ENCODE measurements at places on chromosomes 1 and 21.

- no peak for DNase-seq
These were observed 6.8 kb downstream of the ARV1 start for GRCh38 chr1:230985711-230986110.

- no peak for DNase-seq
These were observed 32.5 kb downstream of the CELF3 start for GRCh38 chr1:151684128-151684527.

DNA sequence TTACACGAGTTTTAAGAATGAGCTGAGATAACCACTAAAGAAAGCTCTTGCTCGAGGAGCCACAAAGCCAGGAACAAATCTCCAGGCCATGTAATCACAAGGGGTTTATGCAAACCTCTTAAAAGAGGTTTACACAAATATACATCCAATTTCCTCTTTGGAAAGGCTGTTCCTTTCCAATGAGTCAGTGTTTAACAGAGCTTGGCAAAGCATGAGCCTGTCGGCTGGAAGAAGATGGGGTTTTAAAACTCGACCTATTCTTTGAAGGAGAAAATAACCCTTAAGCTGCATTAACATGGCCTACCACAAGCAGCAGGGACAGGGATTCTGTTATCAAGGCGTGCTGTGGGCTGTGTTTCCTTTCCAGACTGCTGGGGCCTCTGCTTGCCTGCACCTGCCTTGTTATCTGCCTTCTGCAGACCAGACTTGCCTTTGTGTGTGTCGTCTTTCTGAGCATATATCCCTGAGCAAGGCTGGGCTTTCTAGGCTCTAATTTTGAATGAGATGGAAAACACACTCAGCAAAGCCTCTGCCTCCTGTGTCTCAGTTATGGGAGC lies 40.6 kb upstream of the CYP2J2 start:
- no peak for DNase-seq

DNA sequence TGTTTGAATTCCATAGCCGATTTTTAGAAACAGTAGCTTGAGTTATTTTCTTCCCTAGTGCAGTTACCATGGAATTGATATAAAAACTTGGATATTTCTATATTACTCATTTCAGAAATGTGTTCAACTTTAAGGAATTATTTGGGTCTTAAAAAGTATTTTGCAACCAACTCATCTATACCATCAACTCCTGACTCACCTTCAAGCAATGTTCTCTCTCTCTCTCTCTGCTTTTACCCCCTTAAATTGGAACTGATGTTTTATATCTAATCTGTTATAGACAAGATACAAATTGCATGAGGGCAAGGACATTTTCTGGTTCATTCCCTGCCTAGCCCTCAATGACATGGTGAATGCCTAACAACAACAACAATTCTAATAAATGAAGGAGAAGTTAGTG lies 214.7 kb upstream of the NRIP1 start:
- no peak for DNase-seq

DNA sequence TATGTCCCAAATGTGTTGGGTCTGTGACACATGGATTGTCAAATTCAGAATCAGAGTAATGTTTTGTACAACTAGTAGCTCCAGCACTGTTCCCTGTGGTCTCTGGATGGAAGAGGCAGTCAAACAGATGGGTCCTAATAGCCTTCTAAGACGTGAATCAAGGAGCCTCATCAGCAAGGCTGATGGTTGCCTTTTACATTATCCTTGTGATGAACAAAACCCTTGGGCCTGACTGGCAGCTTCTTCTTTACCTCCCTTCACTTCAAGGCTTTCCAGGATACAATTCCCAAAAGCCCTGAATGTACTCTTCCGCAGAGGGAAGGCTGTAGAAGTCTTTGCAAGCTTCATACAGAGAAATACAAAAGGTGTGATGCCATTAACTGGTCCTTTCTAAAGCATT lies 633.3 kb downstream of the USP25 start:
- DNase-seq, result no peak

DNA sequence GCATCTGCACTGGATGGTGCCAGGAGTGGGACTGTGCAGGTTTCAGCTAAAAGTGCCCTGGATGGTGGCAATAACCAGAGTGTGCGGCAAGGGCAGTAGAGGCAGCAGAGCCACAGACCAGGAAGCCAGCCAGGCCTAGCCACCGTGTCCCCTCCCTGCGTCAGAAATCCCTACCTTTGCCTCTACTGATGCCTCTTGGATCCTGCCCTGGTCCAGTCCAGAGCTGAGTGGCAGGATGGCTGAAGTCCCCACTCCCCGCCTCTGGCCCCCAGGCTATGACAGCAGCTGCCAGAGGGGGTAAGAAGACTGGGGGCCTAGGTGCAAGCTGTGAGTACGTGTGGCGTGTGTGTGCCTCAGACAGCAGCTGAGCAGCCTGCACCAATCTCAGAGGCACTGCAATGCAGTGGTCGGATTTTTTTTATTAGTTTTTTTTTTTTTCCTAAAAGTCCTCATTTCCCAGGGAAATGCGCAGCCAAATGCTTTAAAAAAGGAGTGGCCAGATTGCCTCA lies 51.9 kb downstream of the SYT2 start:
- DNase-seq, result no peak

DNA sequence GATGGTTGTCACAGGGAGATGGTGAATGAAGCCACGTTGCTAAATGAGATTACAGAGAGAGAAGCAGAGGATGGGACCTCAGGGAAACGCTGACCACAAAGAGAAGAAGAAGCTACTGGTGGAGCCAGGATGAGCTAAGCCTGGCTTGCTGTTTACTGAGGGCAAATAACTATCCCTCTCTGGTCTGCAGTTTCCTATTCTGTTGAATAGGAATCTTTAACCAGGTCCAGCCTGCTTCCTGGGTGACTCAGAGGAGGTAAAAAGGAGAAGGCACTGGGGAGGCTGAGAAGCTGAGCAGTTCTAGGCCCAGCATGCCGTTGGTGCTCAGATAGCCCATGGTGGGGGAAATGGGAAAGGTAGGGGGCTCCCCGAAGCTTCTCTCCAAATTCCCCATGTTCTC lies 29.6 kb downstream of the DMBX1 start:
- DNase-seq, result no peak

- peak; percentile 48 for DNase-seq
These were observed 87.9 kb downstream of the VAV3 start for GRCh38 chr1:107877092-107877491.

DNA sequence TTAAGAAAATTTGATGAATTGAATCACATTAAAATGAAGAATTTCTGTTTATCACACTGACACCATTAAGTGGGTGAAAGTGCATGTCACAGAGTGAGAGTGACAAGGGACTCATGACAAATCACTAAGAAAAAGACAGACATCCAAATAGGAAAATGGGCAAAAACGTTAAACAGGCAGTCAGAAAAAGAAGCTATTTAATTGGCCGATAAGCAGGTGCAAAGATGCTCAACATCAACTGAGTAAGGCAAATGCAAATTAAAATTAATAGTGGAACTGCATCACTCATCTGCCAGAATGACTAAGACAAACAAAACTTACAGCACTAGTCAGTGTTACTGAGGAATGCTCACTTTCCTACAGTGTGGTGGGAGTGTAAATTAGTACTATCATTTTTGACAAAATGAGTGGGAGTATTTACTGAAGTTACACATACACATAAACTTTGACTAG lies 39.2 kb upstream of the RUNX1 start:
- DNase-seq, result no peak

DNA sequence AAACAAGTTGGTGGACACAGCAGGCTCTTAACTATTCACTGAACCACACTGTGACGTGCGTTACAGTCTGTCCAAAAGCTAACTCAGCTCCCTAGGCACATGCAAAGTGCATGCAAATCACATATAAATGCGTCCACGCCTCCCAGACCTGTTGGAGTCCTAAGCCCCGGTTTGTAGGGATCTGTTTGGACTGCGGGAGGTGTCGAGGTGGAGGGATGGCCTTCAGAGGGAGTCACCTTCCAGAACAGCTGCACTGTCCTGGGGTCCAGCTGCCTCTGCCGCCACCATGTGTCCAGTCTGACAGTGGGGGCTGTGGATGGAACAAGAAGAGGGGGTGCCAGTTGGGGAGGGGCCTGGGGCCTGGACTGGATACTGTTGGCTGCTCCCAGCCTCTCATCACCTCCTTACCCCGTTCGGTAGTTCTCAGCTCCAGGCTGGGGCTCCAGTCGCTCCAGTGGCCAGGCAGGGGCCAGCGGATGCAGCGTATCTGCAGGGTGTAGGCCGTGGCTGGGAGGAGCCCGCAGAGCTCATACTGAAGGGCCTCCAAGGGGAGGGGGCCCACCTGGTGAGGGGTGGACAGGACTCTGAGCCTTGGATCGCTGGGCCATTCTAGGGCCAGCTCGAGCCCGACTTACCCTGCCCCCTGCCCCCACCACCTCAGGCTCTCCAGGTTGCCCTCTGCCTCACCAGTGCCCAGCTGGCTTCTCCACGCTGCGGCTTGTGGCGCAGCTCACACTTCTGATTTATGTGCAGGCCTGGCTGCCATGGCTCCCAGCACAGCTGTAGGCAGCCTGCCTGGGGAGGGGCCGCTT lies 7.9 kb upstream of the MRPS15 start:
- DNase-seq, result no peak

DNA sequence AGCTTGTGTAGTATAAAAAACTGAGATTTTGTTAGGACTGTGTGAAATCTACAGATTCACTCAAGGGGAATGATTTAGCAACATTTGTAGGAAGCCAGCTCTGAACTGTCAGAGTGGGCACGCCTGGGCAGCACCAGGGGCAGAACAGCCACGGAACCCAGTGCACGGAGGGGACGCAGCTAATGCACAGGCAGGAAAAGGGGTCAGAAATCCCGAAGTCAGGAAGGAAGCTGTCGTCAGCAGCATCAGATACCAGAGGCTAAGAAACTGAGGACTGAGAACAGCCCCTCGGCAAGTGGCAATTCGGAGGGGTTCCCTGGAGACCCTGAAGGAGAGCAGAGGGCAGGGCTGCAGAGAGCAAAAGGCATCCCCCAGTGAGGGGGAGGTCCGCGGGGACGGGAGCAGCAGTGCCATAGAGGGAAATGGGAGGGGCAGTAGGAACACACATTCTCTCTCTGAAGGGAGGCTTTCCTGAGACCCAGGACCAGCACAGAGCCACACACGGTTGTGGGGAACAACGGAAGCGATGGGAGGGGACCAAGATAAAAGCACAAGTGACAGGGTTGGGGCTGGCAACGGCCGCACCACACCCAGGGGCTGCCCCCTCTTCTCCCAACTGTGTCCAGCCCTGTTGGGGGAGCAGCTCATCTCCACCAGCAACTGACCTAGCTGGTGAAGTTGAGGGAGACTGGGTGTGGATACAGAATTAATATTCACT lies 12.7 kb downstream of the UBE2J2 start:
- no peak for DNase-seq

- DNase-seq, result no peak
These were observed 72.6 kb downstream of the PGM1 start for GRCh38 chr1:63665824-63666223.

DNA sequence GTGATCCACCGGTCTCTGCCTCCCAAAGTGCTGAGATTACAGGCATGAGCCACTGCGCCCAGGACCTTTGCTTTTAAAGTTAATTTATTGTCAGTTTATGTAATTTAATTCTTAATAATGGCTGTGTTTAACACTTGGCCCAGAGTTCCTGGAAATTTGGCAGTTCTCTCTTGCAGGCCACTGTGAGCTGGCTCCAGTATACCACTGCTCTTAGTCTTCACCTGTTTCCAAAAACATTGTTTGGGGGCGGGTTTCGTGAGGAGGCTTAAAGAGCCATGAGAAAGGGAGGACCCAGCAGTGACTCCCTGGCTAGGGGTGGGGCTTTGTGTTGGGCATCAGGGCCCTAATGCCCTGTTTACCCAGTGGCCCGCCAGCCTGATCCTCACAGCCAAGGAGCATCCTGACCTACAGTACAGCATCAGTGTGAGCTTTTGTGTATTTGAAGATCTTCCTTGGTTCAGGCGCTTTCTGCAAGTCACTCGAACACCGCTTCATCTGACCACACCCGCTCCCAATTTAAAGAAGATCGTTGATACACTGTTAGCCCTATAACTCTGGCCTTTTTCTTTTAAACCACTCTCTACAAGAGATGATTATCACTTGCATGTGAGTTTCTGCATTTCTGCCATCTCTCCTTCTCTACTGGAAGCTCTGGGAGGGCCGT lies 12.0 kb upstream of the BGLAP start:
- DNase-seq, result no peak

DNA sequence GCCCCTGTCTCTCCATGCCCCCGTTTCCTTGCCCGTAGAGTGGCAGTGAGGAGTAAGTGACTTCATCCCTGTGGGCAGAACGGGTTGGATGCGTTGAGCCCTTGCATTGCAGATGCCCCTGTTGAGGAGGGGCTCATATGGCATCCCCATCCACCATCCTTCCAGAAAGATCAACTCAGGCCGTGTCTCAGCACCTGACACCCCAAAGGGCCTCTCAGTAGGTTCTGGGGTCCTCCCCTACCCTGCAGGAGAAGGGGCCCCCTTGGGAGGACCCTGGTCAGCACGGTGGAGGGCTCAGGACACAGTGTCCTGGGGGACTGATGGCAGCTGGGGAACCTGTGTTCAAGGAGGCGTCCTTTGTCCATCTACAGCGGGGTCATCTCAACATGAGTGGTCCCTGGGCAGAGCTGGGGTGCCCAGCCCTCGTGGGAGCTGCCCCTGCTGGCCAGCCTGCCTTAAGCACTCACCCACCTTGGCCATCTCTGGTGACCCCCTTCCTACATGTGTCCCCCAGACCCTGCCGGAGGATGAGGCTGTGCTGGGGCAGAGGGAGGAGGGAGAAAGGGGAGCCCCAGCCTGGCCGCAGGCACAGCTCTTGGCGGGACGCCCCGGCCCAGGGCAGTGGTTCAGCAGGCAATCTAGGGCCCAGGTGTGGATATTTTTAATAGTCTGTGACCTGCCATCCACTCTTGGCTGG lies 48.2 kb upstream of the ACTRT2 start:
- no peak for DNase-seq

DNA sequence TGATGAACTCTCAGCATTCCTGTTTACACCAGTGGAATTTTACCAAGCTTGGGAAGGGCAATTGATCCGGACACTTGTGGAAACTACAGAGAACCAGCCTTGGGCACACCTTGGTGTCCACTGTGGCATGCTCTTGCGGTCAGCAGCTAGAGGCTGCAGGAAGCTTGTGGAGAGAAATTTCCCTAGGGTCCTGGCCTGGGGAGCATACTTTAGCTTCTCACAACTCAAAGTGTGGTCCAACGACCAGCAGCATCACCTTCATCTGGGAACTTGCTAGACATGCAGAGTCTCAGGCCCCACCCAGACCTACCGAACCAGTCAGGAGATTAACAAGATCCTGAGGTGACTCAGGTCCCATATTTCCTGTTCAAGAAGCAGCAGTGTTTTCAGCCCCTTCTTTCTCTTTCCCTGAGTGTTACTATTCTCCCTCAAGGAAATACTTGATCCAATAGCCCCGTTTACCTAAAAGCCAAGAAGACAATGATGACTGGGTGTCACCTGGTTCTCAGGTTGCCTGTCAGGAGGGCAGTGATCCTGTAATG lies 55.7 kb upstream of the KCNE2 start:
- DNase-seq, result no peak

- DNase-seq, result no peak
These were observed 6.2 kb downstream of the SIM2 start for GRCh38 chr21:36704958-36705678.

GRCh38 chr1:197465528-197466327 lies 197.7 kb downstream of the CRB1 start:
- DNase-seq, result no peak

- DNase-seq, result no peak
These were observed 19.7 kb upstream of the MX1 start for GRCh38 chr21:41406340-41406739.

Data from AG08395 (cell line).